ENCODE measurements at places on chromosomes 7 and 10.

GRCh38 chr7:30389791-30390190, 88.8 kb downstream of the NOD1 start:
- no peak for DNase-seq

DNA sequence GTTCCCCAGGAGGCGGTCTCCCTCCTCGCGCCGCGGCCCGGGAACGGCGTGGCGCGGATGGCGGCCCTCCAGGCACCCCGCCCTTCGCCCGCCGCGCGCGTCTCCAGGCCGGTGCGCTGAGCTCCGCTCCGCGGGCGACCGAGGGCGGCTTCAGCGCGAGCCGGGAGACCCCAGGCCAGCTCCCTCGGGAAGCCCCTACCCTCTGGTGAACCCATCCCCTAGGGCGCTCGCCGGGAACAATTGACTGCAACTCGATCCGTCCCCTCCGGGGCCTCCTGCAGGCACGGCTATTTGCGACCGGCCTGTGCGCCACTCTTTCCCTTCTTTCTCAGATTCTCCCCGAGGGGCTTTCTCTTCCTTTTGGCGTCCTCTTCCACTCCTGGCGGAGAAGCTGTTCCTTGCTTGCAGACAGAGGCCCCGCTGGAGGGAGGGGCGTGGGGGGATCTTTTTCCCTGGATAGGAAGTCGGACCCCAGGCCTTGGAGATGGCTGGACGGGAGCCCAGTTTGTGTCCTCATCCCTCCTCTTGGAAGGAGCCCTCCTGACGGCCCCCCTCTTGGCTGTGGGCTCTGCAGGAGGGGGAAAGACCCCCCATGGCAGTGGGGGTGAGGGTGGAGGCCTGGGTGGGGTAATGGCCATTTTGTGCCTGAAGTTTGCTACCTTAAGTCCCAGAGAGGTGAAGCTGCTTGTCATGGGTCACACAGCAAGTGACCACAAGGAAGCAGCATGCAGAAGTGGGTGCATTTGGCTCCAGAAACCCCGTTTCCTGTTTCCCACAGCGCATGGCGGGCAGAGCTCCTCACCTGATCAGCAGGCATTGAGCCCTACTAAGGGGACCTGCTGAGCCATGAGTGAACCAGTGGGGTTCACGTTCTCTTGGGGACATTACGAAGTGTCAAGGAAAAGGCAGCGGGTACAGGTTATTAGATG, 171.2 kb upstream of the TNRC18 start:
- DNase-seq: no peak

DNA sequence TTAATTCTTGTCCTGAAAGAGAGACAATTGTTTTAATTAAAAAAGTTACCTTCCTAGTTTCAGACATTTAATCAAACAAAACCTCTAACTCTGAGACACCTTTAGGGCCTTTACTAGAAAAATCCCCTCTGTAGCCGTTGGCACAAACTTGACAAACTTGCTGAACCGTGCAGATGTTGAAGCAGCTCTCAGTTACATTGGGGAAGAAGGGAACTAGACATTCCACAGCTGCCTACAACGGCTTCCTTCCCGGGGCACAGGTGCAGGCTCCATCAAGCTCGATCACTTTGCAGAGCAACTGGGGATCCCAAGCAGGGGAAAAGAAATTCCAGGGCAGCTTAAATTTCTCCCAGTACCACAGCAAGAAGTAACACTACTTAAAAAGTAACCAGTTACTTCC, 141.3 kb downstream of the SKAP2 start:
- no peak for DNase-seq

- DNase-seq: no peak
Measured at GRCh38 chr10:77500754-77501151, 136.9 kb downstream of the KCNMA1 start.

DNA sequence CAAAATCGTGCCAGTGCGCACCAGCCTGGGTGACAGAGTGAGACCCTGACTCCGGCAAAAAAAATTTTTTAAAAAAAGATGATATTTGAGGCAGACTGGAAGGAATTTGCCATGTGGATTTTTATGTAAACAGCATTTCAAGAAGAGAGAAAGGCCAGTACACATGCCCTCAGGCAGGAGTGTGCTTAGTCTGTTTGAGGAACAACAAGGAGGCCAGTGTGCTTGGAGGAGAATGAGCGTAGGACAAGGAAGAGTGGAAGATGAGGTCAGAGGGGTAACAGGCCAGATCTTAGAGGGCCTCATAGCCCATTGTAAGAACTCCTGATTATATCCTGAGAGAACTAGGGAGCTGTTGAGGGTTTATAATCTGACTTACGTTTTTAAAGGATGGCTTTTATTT, 17.2 kb upstream of the STRIP2 start:
- DNase-seq: no peak
